Esophagus squamous epithelium (tissue), 5 donors: ENCODE measurements at places on chromosomes 16 and 17.

GRCh38 chr17:38601539-38602351 lies 4.0 kb downstream of the SRCIN1 start:
- no peak for DNase-seq

- DNase-seq = no peak
These were observed 39.1 kb downstream of the DHX38 start for GRCh38 chr16:72132726-72133125.

DNA sequence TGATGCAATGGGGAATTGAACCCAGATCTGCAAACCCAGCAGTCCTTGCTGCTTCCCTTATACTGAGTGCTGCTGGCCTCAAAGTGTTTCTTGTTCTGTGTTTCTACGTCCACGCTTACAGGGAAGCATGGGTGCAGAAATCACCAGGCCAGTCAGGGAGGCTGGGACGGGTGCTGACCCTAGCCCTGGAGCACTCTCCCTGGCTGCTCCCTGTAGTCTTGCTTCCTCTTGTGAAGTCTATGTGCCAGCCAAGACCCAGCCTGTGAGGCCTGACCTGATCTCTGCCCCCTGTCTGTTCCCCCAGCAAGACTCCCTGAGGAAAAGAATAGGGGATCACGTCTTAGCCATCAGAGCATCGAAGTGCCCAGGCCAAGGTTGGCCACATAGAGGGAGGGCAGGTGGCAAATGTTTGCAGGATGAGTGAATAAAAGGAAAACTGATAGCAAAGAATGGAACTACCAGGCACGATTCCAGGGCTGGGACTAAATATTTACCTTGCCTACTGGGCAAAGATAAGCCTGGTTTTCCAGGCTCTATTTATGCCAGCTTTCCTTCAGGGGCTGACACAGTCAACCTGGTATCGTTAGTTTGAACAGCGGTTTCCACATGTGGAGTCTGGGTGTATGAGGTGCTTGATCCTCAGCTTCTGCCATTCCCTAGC lies 41.2 kb upstream of the RHOT1 start:
- DNase-seq = no peak

DNA sequence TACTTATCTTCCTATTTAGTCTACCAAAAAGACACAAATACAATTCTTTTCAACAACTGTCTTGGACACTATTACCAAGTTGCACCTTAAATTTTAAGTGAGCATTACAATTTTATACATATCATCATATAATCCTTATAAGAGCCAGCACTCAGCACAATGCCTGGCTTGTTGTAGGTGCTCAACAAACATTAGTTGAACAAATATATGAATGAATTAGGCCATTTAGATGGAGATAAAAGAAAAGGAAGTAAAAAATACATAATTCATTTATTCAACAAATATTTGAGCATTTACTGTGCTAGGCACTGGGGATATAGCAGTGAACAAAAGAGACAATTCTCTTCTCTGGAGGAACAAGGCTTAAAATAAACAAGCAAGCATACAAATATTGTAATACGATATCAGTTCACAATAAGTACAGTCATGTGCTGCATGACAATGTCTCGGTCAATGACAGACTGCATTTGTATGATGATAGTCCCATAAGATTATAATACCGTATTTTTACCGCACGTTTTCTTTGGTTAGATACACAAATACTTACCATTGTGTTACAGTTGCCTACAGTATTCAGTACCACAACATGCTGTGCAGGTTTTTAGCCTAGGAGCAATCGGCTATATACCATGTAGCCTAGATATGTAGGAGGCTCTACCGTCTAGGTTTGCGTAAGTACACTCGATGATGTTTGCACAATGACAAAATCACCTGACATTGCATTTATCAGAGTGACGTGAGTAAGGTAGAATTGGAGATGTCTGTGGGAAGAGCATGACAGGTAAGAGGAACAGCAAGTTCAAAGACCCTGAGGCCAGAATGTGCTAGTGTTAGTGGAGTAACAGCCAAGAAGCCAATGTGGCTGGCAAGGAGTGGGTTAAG lies 86.4 kb upstream of the HS3ST2 start:
- no peak for DNase-seq

- DNase-seq = no peak
These were observed 172.8 kb downstream of the RBFOX3 start for GRCh38 chr17:79438058-79438457.

DNA sequence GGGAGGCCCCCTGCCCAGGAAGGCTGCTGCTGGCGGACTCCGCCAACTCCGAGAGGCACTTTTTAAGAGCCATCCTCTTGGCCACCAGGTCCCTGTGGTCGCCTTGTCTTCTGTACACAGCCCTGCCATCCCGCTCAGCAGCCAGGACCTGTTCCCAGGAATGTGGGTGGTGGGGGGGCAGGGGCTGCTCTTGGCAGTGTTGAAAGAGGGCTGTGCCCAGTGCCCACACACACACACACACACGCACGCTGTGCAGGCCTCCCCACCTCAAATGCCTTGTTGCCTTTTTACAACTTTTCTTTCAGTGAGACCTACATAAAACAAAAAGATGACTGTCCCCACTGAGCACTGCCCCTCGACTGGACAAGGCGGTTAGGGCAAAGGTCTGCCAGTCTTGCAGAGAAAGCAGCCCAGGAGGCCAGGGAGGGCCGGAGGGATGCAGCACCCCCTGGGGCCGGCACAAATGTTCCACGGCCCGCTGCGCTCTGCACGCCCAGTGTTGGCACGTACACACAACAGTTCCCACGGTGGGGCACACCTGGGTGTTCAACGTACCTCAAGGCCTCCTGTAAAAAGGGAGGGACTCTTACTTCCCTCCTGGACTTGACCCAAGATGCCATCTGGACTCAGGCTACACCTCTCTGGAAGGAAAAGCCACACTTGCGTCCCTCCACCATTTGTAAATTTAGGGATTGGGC lies 18.5 kb upstream of the PITPNA start:
- DNase-seq = no peak

- no peak for DNase-seq
These were observed 222.7 kb downstream of the HS3ST4 start for GRCh38 chr16:25914357-25914962.

- no peak for DNase-seq
These were observed 25.8 kb downstream of the TRIM16 start for GRCh38 chr17:15658296-15658695.

DNA sequence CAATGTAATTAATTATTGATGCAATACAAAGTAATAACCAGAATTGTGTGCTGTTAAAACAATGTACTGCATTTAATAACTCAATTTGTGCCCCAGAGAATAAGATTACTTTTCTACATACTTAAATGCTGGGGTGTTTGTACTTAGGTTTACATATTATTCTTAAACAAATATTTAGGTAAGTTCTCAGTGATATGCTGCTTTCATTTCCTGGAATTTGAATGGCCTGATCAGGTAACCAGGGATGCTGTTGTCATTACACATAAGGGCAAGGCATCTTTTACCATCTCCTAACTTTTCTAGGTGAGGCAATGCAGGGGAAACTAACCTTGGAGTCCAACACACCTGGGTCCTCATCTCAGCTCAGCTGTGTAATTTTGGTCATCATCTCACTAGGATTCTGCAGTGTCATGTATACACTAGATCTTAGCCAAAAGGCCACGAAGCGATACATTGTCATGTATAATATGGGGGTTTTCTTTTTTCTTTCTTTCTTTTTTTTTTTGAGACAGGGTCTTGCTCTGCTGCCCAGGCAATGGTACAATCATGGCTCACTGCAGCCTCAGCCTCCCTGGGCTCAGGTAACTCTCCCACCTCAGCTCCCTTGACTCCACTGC lies 45.2 kb downstream of the MYO1D start:
- DNase-seq = no peak

DNA sequence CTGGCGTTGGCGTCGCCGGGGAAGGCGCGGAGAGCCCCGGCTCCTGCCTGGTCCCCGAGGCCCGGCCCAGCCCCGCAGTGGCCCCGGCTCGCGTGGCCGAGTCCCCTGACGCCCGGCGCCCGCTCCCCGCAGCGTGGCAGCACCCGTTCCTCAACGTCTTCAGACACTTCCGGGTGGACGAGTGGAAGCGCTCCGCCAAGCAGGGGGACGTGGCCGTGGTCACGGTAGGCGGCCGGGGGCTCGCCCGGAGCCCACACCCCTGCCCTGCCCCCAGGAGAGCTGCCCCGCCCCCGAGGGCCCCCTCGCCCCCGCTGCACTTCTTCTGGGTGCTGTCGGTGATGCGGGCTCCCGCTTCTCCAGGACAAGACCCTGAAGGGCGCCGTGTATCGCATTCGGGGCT lies 466 bp downstream of the WDR90 start:
- DNase-seq = no peak
